ENCODE measurements at places on chromosomes 12 and 14. TPM values are rescaled to one million over a fixed set of nuclear protein-coding genes. Genes with fewer than 3 reads are reported as not detected.

DNA sequence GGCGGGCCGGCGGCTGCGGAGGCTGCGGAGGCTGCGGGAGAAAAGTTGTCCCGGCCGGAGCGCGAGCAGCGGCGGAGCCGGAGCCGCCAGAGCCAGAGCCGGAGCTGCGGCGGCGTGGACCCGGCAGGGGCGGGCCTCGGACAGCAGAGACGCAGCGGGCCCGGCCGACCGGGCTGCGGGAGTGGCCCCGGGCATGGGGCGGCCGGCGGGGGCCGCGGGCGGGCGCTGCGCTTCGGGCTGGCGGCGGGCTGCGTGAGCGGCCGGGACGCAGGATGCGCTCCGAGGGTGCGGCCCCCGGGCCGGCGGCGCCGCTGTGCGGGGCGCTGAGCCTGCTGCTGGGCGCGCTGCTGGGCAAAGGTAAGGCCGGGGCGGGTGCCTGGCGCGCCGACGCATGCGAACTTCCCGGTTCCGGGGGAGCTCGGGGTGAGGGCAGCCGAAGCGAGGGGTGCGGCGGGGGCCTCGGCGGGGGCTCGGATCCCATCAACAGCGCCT, at the start of gene TMEM132C:
TSS of gene TMEM132C (plus strand) at position 40 of the 492 bp plus-strand sequence. CDS start at position 273, 233 bp downstream.
- H3K4me3 ChIP-seq, result no peak within 1 kb of the TSS
- no peaks in the 10 kb centered on the region for H3K36me3 ChIP-seq
- H3K4me1 ChIP-seq, result no peaks in the 10 kb centered on the region
- DNase-seq, result no peak
- no peak within 1 kb of the TSS for H3K27ac ChIP-seq

The HOXC9 gene
- total RNA-seq, result not detected

GRCh38 chr12:1103632-1104031, 112.6 kb downstream of the ERC1 start:
- no peaks in the 10 kb centered on the region for H3K36me3 ChIP-seq
- DNase-seq, result no peak
- H3K4me3 ChIP-seq, result no peak overlapping the region
- H3K27me3 ChIP-seq, result no peaks in the 10 kb centered on the region
- no peaks in the 10 kb centered on the region for H3K4me1 ChIP-seq

The ABHD12B gene
- total RNA-seq, result not detected

DNA sequence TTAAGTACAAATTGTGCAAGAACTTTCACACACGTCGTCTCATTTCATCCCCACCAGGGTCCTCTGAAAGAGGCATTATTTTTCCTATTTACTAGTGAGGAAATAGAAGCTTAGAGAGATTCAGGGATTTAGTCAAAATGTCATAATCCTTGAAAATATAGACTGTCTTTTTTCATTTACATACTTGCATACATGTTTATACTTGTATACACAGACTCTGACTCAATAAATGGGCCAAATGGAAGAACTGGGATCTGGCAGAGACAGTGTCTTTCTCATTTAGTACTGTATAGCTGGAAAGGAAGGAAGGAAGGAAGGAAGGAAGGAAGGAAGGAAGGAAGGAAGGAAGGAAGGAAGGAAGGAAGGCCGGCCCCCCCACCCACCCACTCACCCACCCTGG, 357.7 kb upstream of the SOX5 start:
- H3K27me3 ChIP-seq, result no peaks in the 10 kb centered on the region
- H3K36me3 ChIP-seq, result no peaks in the 10 kb centered on the region
- no peaks in the 10 kb centered on the region for H3K4me1 ChIP-seq

GRCh38 chr12:93803424-93803807, 126.2 kb downstream of the CRADD start:
- peak overlapping the region; percentile 66 for H3K27ac ChIP-seq
- H3K4me1 ChIP-seq, result peaks cover 22% of the 10 kb centered on the region
- no peaks in the 10 kb centered on the region for H3K27me3 ChIP-seq
- H3K36me3 ChIP-seq, result no peaks in the 10 kb centered on the region
- H3K4me3 ChIP-seq, result no peak overlapping the region
- DNase-seq, result peak; percentile 87

DNA sequence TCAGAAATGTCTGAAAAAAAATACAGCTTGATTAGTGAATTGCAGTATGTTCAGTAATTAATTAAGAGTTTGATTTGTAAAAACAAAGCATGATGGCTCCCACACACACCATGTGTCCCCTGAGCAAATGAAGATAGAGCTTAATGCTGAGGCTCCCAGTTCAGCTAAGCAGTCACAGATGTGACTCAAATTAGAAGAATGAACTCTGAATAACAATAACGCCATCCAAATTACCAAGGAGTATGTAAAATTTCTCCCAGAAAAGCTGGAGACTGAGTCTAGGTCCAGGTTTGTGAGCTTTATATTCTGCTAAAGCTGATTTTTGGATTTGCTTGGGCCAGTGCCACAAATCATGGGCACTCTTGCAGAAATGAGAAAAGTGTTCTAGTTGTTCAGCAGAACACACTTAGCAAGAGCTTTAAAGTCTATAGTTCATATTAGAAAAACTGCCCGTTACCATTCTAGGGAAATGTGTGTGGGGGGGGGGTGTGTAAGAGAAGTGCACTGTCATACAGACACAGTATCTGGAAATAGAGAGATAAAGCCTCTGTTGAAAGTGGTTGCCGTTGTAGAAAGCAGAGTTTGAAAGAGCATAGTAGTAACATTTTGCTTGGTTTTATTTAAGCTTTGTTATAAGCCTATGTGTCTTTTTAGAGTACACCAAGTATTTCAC, 253.1 kb downstream of the BCAT1 start:
- no peaks in the 10 kb centered on the region for H3K4me1 ChIP-seq
- H3K27ac ChIP-seq, result no peak overlapping the region

The IQSEC3 gene
- total RNA-seq, result 0.46 TPM

DNA sequence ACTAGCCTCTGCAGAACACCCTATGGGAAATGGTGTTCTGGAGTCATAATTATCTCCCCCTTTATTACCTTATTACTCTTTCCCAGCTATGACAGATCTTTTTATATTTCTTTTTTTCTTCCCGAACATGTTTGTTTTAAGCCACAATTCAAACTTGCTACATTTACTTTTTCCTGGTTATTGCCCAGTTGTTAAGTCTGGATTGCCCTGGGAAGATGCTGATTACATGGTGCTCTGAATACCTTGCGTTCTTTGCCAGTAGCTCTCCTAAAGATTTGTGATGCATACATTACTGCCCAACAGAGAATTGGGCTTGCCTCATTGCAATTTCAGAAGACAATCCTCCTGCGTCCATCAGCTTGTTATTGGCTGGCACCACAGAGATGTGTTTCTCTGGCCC, 118.3 kb upstream of the FGD4 start:
- no peak overlapping the region for H3K4me3 ChIP-seq
- H3K27me3 ChIP-seq, result no peaks in the 10 kb centered on the region
- no peak overlapping the region for H3K27ac ChIP-seq
- H3K36me3 ChIP-seq, result no peaks in the 10 kb centered on the region
